Inflammatory macrophage treated with lipopolysaccharide for 1 hour (primary cell): ENCODE measurements at places on chromosomes 13 and 19.

DNA sequence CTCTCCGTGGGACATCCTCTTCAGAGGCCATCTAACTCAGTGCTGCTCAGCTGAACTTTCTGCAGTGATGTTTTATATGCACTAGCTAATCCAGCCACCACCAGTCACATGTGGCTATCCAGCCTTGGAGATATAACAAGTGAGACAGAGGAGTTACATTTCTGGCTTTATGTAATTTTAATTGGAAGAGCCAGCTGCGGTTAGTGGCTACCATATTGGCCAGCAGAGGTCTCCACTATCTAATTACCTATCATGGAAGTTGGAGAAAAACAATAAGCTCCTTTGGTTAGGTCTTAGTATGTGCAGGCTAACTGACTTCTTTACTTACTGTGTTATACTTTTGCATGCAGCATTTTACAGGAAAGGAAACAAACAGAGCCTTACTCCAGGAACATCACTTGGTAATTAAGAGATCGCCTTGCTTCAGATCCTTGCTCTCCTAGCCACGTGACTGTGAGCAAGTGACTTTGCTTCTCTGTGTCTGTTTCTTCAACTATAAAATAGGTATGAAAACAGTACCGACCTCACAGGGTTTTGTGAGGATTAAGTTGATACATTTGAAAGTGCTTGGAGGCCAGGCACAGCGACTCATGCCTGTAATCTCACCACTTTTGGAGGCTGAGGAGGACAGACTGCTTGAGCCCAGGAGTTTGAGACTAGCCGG is 1.6 kb upstream of the KLK10 start:
- DNase-seq = peak; percentile 65

DNA sequence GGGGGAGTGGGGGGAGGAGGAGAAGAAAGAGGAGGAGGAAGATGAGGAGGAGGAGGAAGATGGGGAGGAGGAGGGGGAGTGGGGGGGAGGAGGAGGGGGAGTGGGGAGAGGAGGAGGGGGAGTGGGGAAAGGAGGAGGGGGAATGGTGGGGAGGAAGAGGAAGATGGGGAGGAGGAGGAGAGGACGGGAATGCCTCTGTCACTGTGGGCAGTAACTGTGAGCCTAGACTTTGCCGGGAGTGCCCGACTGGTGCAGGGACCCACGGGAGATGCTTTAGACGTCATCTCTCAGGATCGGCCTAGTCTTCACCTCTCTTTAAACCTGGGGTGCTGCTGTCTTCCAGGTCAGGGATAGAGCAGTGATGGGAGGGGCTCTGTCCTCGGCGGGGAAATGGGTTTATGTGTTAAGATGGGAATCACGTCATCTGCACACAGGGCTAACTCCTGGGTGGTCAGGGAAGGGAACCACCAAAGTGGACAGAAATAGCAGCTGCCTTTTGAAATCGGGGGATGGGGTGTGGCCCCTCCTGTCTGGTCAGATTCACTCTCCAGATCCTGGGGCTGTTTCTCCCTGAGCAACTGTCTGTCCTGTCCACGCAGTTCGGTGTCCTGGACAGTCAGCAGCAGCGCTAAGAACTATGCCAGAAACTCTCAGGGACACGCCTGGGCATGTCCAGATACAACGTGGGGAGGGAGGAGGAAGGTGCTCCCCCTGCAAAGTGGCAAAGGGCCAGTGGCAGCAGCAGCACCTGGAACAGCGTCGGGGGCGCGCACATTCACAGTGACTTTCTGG is 26.9 kb downstream of the GAS6 start:
- DNase-seq = no peak

DNA sequence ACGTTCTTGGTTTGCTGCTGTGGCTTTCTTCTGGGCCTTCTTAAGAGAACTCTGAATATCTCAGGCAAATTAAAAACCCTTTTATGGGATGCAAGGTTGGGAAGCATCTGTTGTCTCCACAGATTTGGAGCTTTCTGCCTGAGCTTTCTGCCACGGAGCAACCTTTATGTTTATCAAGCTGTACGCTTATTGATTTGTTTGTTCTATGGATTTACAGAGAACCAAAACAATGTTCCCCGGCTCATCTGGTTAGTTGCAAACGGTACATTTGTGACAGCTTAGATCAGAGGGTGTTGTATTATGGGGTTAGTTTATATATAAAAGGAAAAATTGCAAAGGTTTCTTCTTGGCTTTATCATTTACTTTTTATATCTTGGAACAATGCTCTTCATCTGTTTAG is 479.6 kb downstream of the DIAPH3 start:
- DNase-seq = no peak

DNA sequence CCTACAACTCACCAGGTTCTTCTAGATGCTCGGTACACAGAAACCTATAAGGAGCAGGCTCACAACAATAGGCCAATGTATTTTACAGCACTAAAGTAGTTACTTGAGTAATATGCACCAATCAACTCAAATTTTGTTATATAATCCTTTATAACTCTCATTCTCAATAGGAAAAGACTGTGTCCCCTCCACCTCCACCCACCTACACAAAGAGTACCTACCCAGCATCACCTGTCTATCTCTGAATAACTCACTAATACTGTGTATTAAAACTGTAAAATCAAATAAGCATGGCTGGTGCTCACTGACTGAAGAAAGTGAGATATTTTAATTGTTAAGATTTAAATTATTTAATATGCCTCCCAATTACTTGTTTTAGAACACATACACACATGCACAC is 146.3 kb downstream of the ENOX1 start:
- no peak for DNase-seq

GRCh38 chr13:65999411-65999810 is 1230.7 kb downstream of the PCDH9 start:
- DNase-seq = no peak

- peak; percentile 5 for DNase-seq
These were observed 112.3 kb downstream of the MIPEP start for GRCh38 chr13:23776698-23777574.

GRCh38 chr13:97002581-97002980 is 8.3 kb upstream of the OXGR1 start:
- no peak for DNase-seq

GRCh38 chr13:101627556-101627943 is 175.1 kb downstream of the ITGBL1 start:
- DNase-seq = no peak

GRCh38 chr19:912181-913079 is 589 bp downstream of the R3HDM4 start:
- DNase-seq = no peak

GRCh38 chr19:1811942-1812425 is at the start of gene ATP8B3:
TSS of gene ATP8B3 (minus strand) at chr19:1812276. CDS start at chr19:1811736, 540 bp downstream.
- DNase-seq = no peak

GRCh38 chr13:72886272-72887067 is 104.5 kb downstream of the PIBF1 start:
- no peak for DNase-seq

- DNase-seq = no peak
These were observed 96.8 kb downstream of the ARHGEF7 start for GRCh38 chr13:111211789-111212516.

DNA sequence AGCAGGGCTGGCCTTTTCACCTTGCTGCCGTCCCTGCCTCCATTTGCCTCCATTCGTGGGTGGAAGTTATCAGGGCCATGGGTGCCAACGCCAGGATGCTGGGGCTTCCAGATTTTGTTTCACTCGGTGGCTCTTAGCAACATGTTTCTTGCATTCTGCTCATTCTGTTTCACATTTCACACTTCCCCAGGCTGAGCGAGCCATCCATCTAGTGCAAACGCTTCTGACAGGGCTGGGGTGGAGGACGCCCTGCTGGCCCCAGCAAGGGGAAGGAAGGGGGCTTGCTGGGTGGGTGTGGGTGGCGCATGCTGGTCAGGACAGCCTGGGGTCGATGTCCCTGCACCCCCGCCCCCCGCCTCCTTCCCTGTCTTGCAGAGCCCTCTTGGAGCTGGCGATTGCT is 165.2 kb downstream of the URI1 start:
- DNase-seq = no peak

- DNase-seq = peak; percentile 73
These were observed 27.3 kb downstream of the ZNF430 start for GRCh38 chr19:21047716-21048115.

- no peak for DNase-seq
These were observed 61.4 kb upstream of the SLITRK1 start for GRCh38 chr13:83943530-83944279.

DNA sequence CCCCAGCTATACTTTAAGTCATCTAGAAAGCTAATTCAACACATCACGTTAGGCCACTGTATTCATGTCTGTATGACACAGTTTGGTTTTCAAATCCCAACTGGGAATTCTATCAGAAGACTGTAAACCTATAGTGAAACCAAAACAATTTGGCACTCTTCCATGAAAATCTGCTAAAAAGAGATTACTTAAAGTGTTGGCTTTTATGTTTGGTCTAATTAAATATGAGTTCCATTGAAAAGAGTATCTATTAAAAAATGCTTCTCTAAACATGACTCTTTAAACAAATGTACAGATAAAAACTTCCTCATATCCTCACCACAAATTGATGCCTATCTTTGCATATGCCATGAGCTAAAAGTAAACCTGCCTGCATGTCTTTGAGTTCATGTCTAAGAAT is 25.4 kb downstream of the PCDH9 start:
- DNase-seq = no peak

- DNase-seq = no peak
These were observed 16.8 kb downstream of the EPN1 start for GRCh38 chr19:55691561-55692481.

DNA sequence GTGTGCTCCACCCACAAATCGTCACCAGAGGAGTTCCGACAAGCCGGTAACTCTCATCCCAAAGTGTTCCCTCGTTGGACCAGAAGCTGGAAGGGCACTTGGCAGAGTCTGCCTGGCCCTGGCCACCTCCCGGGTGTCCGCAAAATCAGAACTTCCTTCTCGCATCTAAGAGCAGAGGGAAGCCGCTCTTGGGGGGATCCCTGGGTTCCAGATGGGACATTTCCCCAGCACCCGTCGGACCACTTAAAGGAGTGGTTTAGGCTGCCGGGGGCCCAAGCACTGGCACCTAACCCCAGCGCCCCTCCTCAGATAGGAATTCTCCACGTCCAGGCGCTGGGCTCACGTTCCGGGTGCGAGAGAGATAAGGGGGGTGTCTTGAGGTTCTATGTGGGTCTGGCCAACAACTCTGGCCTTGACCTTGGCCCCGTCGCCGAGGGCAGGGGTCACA is 857 bp upstream of the MAP2K7 start:
- no peak for DNase-seq

- peak; percentile 33 for DNase-seq
These were observed 1.1 kb downstream of the ADAMTS10 start for GRCh38 chr19:8609279-8610040.

DNA sequence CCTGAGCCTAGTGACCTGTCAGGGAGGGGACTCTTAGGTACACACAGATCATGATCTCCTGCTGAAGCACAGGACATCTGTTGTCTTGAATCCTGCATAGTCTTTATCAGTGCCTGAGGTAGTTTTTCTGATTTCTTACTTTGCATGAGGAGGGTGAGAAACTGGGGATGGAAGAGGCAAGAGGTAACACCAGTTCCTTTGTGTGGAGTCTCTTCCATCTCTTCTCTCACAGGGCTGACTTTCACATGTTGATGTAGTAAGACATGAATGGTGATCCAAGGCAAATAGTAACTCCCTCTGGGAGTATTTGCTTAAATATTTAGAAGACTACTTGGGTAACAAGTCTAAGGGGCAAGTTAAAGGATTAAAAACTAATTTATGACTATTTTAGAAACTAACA is 9.5 kb downstream of the NBEA start:
- no peak for DNase-seq

- peak; percentile 65 for DNase-seq
These were observed 67.9 kb upstream of the FRY start for GRCh38 chr13:31963631-31964030.

DNA sequence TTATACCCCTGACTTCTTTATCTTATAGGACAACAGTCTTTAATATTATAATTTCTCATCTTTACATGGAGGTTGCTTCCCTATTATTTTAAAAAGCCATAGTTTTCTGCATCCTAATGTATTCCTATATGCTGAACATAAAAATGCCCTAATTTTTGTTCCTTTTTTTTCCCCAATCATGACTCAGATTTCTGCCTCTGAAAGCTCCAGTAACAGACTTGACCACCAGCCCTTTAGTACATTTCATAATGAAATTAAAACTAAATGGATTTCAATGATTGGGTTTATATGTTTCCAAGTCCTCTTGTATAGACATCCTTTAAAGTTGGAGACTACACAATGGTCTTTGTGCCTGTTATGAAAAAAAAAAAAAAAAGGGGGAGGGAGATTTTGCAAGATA is 712.5 kb downstream of the DIAPH3 start:
- DNase-seq = peak; percentile 7

DNA sequence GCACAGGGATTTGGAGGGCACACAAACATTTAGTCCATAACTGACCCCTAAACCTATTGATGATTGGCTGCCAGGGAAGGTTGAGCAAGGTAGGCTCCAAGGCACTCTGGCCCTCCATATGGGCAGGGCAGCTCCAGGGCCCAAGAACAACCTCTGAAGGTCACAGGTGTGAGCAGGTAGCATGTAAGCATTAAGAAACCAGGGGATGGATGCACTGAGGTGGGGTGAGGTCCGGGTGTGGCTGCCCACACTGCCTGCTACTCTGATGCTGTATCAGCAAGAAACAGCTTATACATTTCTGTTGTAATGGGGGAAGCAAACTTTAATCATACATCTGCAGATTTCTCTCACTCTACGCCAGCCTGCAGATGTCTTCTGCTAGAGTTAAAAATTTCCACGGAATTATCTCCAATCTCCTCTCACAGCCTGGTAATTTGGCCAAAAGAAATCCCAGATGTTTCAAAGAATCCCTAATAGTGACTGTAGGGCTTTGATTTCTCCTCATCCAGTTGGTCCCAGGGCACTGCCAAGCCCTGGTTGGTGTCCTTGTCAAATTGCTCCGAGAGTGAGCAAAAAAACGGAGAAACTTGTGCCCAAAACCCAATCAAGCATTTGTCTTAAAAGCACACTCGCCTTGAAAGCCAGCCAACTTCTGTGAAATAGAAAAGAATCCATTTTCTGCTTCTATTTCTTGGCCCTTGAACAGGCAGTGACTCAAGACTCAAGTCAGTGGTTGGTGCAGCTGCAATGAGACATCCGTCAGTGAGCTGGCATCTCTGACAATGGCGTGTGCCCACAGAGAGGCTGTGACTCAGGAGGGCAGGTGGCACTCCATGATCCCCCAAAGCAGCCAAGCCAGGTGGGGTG is 72.5 kb upstream of the MRI1 start:
- no peak for DNase-seq

DNA sequence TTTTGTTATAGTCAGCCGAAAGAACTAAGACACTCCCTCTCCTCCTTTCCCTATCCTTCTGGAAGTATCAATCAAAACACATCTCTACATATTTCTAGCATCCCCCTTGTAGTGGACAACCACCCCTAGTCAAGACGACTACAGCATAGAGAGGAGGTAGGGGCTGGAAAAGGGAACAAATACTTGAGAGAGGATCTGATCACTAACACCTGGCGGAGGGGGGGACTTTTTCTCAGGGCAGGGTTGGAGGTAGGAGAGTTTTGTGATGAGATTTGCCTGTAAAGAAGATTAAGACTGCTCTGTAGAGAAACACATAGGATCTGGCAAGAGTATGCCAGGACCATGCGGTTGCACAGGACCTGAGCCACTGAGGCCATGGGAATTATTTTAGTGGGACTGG is 208.1 kb downstream of the SHISA2 start:
- no peak for DNase-seq
